ENCODE measurements at places on chromosomes 2 and 18.

DNA sequence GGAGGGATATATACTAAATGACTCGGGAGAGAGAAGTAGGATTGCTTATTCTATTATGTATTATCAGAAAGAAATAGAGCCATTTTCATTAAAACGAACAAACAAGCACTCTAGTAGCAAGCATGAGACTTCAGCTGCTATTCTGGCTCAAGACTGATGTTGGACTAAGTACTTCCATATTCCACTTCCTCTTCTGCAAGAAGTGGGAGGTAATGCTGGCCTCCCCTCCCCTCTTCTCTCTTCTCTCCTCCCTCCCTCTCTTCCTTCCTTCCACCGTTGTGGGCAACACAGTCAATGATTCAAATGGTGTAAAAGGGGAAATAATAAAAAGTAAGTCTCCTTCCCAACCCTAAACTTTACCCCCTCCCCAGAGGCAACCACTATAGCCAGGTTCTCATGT, 62.6 kb downstream of the EMX1 start:
- no peak for DNase-seq

DNA sequence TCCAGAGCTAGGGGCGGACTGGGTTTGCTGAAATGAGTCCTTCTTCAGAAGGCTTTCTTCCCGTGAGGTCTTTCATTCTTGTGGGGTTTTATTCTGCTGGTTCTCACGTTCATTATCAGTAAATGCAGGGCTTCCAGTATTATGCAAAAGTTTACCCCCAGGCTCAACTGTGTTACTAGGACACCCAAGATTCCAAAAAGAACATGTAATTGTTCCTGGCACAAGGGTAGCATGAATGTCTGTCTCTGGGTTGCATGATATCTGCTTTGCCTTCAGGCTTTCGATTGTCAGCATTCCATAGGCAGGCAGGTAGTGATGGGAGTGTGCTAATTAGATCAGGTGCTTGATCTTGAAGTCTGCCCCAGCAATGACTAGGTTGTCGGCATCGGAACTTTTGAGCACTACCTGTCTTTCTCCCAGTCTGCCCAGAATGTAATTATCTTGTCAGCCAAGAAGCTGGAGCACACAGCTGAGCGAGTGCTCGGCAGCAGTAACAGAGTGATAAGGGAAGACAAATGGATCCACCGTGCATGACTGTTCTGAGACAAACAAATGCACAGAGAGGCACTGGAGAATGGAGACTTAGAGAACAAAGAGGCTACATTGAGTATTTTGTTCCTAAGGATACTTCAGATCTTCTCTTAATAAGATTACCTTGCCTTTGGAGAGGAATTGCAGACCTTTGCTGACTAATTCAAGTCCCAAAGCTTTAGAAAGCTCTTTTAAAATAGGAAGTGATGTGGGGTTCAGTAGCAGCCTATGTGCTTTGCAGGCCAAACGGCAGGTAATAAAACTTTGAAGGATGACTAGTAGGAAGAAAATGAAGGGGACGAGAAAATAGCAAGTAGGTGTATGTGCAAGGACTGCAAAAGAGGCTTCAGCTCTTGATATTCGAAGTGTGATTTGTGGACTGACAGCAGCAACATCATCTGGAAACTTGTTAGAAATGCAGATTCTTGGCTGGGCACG, 41.9 kb downstream of the ITGB6 start:
- DNase-seq = peak; percentile 94

DNA sequence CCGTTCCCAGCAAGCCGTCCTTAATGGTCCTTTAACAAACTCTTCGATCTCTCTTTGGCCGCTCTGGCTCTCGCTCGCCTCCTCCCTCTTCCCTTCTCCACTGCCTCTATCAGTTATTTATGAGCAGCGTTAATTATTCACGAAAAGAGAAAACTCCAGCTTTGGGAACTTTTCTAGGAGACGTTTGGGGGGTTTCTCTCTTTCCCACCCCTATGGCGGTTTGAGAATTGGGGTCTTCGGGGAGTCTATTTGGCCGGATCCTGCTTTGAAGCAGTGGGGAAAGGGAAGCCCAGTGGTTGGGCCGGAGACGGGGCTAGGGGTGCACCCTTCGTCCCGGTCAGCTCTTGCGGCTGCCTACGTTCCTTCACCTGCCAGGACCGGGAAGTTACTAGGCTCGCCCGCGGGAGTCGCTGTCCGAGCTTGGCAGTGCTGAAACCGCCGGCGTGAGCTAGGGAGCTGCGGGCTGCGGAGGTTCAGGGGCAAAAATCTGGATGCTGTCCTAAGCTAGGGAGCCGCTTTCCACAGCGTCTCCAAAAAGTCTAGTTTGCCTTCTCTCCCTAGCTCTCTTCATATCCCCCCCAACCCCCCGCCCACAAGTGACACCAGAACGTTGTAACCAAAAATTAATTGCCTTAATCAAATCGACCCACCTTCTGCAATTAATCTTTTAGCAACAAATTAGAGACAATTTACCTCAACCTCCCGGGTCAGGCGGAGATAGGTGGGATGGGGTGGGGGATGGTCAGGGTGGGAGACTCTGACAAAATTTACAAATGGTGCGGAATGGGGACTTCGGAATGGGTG, 8.9 kb upstream of the SKOR2 start:
- peak; percentile 31 for DNase-seq

- DNase-seq = no peak
Measured at GRCh38 chr2:235063471-235063961, 111.7 kb downstream of the SH3BP4 start.

- no peak for DNase-seq
Measured at GRCh38 chr2:146984014-146984413, 860.8 kb upstream of the ACVR2A start.

- DNase-seq = no peak
Measured at GRCh38 chr2:210522399-210522798, 34.0 kb upstream of the CPS1 start.

- DNase-seq = peak; percentile 56
Measured at GRCh38 chr2:26764078-26764887, at the start of gene SLC35F6. TSS of gene SLC35F6 (plus strand) at chr2:26764284. CDS start at chr2:26764350, 66 bp downstream.

- peak; percentile 61 for DNase-seq
Measured at GRCh38 chr18:30280861-30281470, 761.6 kb downstream of the DSC3 start.

DNA sequence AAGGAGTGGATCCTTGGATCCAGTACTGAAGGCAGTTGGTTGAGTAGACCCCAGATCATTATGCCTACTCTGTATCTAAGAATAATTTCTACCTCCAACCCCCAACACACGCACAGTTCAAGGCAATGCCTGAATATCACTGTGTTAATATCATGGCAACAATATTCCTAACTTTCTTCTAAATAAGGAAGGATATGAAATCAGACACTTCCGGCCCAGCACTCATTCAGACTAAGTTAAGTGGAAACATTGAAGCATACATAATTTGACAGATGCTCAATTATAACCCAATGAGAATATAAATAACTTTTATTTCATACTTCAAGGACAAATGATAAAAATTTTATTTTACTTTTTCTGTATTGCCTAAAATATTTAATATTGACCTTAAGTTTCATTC, 153.6 kb upstream of the COL3A1 start:
- no peak for DNase-seq

- peak; percentile 85 for DNase-seq
Measured at GRCh38 chr2:102005989-102006885, 14.5 kb downstream of the IL1R2 start.

DNA sequence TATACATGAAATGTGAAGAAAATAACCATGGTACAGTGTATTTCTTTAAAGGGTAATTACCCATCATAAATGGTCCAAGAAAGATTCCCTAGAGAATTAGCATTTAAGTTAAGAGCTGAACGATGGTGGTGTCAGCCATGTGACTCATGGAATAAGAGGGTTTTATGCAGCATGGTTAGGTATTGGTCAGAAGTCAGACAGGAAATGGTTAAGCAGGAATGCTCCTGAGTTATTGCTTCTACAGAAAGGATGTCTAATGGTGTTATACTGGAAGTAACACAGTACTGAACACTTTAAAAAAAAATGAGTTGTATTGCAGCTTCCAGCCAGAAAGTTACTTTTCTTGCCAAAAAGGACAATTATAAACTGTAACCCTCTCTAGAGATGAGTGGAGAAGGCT, 72.7 kb upstream of the UBE2E3 start:
- peak; percentile 55 for DNase-seq

DNA sequence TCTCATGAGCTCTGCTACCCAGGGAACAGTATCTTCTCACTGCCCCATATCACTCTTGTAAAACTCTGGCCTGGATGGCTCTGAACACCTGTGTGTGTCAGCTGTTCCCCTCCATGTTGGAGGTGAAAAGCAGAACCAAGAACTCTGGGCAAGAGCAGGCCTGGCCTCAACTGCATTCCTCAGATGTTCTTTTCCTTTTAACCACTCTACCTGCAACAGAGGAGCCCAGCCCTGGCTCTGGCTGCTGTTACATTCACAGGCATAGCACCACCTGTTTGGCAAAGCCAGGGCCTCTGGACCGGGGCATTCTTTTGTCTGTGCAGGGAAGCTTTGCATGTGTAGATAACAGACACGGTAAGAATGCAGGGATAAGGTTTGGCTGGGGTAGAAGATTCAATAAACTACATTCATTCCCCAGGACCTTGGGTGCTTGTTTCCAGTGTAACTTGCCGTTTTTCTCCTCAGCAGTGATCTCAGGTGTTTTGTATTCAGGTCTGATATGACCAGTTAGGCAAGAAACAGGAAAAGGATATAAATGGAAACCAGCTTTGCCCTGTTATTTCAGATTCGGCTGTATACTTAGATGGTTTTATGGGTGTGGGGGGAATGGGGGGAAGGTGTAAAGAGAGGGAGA, 95.1 kb downstream of the SPTBN1 start:
- DNase-seq = no peak

GRCh38 chr2:233462826-233463470, 103.6 kb downstream of the USP40 start:
- no peak for DNase-seq

DNA sequence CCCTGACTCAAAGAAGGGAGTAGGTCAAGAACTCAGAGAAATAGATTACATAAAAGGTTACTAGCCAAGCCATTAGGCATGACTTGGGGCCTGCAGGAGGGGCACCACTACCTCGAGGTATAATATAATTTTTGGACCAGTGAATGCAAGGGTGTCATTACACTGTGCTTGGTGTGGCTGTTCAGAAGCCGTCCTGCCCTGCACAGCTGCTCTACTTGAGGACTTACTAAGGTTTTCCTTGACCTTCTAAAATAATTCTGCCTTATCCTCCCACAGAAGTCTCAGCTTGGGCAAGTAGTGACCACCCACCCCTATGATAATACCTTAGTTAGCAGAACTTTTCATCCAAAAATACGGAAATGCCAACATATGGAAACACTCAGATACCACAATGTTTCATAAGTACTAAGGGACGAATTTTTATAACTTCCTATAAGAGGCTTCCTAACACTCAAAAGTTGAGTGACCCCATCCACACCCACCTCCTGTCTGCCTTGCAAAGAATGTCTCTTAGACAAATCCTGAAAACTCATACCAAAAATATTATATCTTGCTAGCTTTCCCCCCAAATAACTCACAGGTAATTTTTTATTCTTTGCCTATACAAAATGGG, 17.7 kb upstream of the ATG16L1 start:
- no peak for DNase-seq

DNA sequence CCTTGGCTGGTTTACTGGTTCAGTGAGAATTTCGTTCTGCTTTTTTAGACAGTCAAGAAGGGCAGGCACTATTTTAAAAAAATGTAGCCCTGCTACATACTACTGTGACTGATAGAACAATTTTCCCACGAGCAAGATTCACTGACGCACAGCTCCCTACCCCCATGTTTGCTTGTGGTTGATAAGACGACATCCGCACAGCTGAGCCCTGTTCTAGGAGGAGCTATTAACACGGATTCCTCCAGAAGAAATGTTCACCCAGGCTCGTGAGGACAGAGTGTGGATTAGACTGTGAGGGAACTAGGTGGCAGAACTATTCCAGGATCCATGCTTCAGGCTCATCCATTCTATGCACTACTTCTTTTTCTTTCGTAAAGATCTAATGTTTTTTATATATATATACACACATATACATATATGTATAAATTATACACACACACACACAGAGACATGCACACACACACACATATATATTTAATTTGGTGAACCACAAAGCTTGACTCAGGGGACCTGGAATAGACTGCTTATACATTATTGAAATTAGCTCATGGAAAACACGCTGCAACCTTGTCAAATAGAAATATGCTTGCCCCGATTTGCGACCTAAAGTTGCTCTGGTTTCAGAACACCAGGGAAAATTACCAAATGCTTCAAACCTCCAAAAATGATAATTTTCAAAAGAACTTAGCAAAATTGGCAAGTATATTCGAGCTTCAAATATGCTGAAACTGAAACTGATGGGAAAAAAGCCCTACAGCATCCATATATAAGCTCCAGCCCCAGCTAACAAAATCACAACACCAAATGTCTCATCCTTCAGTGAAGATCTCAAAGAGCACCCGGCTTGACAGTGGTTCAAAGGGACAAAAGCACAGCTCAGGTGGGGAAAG, 370.4 kb downstream of the SOCS6 start:
- DNase-seq = no peak

DNA sequence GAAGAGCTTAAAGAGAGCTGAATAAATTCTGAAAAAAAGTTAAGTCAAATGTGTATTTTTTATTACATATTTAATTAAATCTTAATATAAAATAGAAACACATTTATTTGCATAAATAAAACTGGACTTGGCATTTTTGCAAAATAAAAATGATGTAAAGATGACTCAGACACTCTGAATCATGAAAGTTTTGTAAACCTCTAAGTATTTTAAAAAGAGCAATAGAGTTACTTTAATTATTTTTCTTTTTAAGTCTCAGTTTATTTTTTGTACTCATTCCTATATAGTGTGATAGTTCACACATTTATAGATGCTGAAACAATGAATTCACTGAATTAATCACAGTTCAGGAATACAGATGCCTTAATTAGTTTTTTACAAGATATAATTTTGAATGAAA, 109.9 kb upstream of the DTNA start:
- DNase-seq = peak; percentile 43

DNA sequence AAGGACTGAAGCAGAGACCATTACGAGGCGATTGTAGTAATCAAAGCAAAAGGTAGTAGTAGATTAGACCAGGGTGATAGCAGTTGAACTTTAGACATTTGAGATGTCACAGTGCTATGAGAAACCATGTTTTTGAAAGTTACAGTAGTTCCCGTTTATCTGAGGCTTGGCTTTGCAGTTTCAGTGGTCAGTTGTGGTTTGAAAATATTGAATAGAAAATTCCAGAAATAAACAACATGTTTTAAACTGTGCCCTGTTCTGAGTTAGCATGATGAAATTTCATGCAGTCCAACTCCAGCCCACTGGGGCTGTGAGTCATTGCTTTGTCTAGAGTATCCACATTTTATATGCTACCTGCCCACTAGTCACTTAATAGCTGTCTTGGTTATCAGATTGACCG, 47.5 kb downstream of the ZNF638 start:
- DNase-seq = peak; percentile 89

- peak; percentile 93 for DNase-seq
Measured at GRCh38 chr18:62979176-62979575, 263.8 kb downstream of the PHLPP1 start.

- peak; percentile 78 for DNase-seq
Measured at GRCh38 chr2:231557571-231558217, 27.4 kb upstream of the NMUR1 start.

- DNase-seq = no peak
Measured at GRCh38 chr2:20759487-20759886, 63.4 kb downstream of the LDAH start.

Measured in amniotic epithelial cell (primary cell).